Stromal cell of bone marrow (primary cell): ENCODE measurements at places on chromosomes 1 and 21.

- DNase-seq = no peak
These were observed 8.6 kb downstream of the CSTB start for GRCh38 chr21:43767498-43767983.

DNA sequence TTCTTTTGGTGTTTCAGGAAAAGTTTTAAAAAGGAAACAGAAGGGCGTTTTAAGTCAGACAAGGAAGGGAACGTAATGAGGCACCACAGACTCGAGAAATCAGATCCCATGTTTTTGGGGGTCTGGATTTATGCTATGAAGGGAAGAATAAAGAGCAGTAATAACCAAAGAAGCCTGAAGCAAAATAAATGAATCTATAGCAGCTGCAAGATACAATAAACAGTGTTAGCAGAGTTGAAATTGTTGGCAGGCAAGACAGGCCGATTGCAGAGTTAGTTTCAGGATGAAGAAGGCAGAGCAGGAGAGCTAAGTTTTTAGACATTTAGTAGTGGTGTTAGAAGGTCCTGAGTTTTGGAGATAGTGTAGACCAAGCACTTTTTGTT, 425 bp downstream of the DDR2 start:
- DNase-seq = no peak

GRCh38 chr1:66520655-66521054, 13.3 kb upstream of the SGIP1 start:
- no peak for DNase-seq

- no peak for DNase-seq
These were observed 1.2 kb downstream of the TEKT2 start for GRCh38 chr1:36085126-36085525.

- no peak for DNase-seq
These were observed 503 bp upstream of the PIGM start for GRCh38 chr1:160032165-160032820.

DNA sequence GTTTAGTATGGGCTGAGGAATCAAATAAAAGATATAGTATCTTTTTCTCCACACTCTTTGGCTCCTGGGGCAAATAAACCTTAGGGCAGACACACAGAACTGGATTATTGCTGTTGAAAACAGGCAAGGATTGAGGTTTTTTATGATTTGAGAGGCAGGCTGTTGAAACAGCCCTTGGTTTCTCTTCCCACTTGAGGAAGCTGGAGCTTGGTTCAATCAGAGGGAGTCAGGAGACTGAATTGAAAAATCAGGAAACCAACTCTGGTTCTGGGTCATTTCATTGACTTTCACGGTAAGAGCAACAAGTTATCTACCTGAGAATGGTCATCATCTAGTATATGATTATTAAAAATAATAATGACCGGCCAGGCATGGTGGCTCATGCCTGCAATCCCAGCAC, 108.4 kb downstream of the CNIH3 start:
- DNase-seq = no peak

- no peak for DNase-seq
These were observed 128.9 kb upstream of the NR5A2 start for GRCh38 chr1:199898654-199899053.
